ENCODE measurements at places on chromosomes 11 and 22.

- DNase-seq, result peak; percentile 37
Measured at GRCh38 chr11:30710221-30710620, 124.1 kb upstream of the MPPED2 start.

- DNase-seq, result peak; percentile 54
Measured at GRCh38 chr11:57240757-57241156, 3.7 kb upstream of the APLNR start.

GRCh38 chr11:119488256-119488995 lies 65.5 kb upstream of the THY1 start:
- no peak for DNase-seq

DNA sequence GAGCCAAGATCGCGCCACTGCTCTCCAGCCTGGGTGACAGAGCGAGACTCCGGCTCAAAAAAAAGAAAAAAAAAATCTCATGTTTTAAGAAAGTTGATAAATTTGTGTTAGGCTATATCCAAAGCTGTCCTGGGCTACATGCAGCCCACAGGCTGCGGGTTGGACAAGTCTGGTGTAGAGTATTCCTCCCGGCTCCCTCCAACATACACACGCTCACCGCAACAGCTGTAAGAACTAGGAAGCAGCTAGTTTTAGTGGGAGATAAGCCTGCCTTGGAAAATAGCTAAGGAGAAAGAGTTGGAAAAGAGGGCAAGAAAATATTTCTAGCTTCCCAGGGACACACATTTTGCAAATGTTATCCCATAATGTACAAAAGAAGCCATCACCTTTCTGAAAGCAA lies 46.6 kb downstream of the CELF1 start:
- no peak for DNase-seq

DNA sequence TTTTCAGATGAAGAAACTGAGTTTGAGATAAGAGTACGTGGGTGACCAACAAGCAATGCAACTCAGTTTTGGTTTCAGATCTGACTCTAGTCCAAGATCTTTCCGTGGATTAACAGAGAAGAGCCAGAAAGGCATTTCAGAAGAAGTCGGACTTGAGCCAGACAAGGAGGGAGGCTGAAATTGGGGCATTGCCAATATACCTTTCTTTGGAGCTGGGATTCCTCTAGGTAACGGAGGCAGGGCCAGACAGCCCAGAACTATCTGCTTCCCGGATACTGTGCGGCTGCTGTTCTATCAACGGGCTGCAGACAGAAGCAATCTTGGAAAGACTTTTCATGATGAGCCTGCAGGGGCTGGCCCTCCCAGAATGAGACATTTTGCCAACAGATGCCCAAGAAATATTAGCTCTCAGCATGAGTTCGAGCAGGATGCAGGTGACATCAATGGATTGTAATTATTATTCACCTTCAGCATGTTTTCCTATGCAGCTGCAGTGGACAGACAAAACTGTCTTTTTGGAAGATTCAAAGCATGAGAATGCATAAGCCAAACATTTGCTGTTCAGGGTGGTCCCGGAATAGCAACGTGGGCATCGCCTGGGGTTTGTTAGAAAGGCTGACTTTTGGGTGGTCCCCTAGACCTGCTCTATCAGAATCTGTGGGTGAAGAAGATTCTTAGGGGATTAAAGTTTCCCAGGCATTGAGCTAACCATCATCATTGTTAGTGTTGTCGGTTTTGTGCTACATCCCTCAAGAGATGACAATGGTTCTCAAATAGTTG lies 95.7 kb downstream of the SCN3B start:
- no peak for DNase-seq

- DNase-seq, result no peak
Measured at GRCh38 chr22:28986366-28986765, 75.3 kb downstream of the C22orf31 start.

DNA sequence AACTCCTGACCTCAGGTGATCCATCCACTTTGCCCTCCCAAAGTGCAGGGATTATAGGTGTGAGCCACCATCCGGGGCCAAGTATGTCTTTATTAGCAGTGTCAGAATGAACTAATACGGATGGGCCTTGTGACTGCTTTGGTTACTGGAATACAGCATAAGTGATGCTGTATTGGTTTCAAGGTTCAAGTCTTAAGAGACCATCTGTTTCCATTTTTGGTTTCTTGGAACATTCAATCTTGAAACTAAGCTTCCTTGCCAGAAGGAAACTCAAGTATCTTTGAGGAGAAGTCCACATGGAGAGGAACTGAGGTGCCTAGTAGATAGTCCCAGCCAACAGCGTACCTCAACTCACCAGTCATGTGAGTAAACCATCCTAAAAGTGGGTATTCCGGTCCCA lies 58.8 kb downstream of the APOL3 start:
- DNase-seq, result no peak

DNA sequence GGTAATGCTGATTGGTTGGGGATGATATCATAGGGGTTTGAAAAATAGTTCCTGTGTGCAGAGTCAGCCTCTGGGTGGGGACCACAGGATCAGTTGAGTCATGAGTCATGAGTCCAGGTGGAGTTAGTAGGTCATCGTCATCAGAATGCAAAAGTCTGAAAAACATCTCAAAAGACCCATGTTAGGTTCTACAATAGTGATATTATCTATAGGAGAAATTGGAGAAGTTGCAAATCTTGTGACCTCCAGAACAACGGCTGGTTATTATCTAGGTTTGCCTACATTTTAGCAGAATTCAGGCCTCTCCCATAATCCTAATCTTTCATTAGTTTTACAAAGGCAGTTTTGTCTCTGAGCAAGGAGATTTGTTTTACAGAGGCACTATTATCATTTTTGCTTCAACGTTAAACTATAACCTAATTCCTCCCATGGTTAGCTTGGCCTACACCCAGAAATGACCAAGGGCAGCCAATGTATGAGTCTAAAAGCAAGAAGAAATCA lies 38.9 kb downstream of the MS4A2 start:
- no peak for DNase-seq

GRCh38 chr22:20798974-20799373 lies 25.1 kb downstream of the SERPIND1 start:
- DNase-seq, result no peak

- no peak for DNase-seq
Measured at GRCh38 chr11:71562120-71562519, 3.2 kb upstream of the KRTAP5-10 start.
